Thoracic aorta endothelial cell (primary cell): ENCODE measurements at places on chromosomes 5 and 9. TPM values are rescaled to one million over a fixed set of nuclear protein-coding genes. Genes with fewer than 3 reads are reported as not detected.

SLC34A1 gene
- total RNA-seq: not detected in 2 replicates

C5orf46 gene
- 0.40 TPM in 1 of 2 replicates, not detected in the other for total RNA-seq

SH3PXD2B gene
- 33.8 and 36.3 TPM in 2 replicates for total RNA-seq

AGXT2 gene
- total RNA-seq: not detected in 2 replicates

C5orf52 gene
- total RNA-seq: not detected in 2 replicates

FAM153A gene
- not detected in 2 replicates for total RNA-seq
